ENCODE measurements at places on chromosomes 6 and 20.

DNA sequence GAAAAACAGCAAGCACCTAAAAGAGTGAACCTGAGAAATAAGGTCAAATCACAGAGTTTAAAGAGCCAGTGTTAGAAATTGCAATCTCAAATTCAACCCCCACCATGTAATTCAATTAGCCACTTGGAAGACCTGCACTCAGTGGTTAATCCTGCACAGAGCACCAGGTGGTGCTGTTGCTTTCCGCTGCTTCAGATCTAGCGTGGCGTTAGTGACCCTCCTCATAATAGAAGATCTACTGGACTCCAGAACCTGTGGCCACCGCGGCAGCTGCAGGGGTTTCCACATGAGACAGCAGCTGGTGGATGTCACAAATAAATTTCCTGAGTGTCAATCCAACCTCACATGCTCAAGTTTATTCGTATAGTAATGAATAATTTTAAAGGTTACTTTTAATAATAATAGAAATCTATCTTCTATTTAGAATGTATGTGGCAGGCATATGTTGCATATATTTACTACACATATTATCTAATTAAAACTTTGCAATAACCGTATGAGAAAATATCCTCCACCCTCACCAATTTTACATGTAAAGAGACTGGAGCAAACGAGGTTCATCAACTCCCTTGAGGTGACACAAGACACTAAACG lies 84.4 kb downstream of the SYNE1 start:
- no peak for DNase-seq

GRCh38 chr6:113654396-113654795 lies 202.7 kb upstream of the MARCKS start:
- peak; percentile 42 for DNase-seq

DNA sequence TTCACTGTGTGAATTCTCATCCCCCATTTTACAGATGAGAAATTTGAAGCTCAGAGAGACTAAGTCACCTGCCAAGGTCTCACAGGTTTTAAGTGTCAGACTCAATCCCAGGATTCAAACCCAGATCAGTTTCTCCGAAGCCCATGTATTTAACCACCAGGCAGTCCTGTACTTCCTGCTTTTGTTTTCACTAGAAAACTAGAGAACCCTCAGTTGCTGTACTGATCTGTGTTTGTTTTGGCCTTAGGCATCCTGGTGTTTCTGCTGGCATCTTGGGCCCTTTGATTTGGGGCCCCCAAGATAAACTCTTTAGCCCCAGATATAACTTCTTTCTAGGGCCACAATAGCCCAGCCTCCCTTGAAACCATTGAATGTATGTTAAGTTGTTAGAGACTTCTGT lies 36.5 kb downstream of the PPP1R16B start:
- no peak for DNase-seq

GRCh38 chr6:118506071-118506638 lies 41.9 kb upstream of the PLN start:
- no peak for DNase-seq

- DNase-seq = no peak
Observed at GRCh38 chr6:99219788-99220187, 129.7 kb downstream of the FAXC start.

GRCh38 chr6:88825856-88826255 lies 137.6 kb downstream of the RNGTT start:
- no peak for DNase-seq

- no peak for DNase-seq
Observed at GRCh38 chr6:112298816-112299281, 44.5 kb upstream of the LAMA4 start.

DNA sequence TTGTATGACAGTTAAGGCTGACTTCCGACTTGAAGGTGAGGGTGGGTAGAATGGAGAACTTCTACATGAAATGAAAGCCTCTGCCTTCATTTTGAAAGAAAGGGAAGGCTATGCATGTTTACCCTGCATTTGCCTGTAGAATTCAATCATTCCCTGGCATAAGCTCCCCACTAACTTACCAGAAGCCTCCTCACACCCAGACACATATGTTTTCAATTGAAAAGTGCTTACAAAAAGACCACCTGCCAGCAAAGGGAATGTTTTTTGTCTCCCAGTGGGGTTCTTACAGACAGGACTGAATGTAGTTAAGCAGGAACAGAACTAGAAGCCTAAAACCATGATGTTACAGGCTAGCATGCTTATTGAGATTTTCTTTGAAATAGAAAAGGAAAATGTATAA lies 392.1 kb upstream of the HSF2 start:
- no peak for DNase-seq

DNA sequence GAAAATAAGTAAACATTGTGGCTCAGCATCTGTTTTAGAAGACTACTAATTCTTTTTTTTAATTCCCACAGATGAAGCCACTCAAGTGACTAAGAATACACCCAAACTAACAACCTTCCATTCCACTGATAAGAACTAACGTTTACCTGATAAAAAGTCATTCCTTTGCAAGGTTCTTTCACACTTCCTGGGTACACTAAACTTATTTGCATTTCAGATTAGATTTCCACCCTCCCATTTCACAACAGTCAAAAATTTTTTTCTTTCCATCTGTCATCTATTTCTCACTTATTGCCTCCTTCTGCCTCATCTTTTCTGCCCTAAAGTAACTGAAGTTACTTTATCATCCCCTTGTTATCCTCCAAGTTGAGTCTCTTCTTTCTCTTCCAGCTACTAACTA lies 20.3 kb downstream of the MBOAT1 start:
- no peak for DNase-seq

DNA sequence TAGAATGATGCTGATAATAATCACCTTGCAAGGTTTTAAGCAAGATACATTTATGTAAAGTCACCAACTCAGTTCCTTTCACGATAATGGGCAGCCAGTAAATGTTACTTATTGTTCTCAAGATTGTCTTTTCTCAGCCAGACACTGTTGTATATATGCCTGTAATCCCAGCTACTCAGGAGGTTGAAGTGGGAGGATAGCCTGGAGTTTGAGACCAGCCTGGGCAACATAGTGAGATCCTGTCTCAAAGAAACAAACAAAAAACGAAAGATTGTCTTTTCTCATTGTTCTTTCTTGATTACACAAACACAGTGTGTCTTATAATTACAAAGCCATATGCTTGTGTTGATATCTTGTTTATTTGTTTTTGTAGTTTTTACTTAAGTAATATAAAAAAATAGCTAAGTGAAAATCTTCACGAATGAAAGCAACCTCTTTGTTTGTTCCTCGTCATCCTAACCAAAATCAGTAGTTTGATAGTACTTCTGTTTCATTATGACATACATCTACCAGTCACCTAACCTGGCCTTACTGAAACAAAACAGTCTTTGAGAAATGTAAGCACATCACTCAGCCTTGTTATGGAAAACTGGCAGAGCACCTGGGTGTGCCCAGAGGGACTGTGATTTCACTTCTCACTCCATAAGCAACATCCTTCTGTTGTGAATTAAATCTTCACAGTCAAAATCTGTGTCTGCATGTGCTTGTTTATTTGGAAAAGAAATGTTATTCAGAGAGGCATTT lies 436.2 kb upstream of the SOX4 start:
- no peak for DNase-seq

DNA sequence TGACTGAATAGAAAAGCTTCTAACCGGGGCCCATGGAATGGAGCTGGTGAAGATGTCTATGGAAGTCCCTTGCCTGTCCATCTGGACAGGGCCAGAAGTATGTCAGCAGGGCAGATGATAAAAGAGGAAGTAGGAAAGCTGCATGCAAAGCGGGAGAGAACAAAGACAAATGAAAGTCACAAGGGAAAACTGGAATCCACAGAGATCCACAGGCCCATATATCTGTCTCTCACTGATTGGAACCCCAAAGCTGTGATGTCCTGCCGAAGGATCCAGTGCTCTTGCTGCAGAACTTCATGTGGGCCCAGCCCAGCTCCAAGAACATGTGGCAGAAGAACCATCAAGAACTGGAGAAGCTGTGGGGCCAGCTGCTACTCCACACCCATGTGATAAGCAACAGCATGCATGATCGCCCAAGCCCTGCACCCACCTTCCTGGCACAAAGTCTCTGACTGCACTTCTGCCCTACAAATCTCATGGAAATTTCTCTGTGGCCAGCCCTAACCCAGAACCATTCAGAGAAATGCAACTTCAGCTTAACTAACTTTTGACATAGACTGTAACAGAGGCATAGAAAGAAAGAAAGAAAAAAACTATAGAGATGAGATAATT lies 716.0 kb downstream of the KIF16B start:
- DNase-seq = no peak

- DNase-seq = no peak
Observed at GRCh38 chr20:25487975-25488374, 80.5 kb downstream of the GINS1 start.

DNA sequence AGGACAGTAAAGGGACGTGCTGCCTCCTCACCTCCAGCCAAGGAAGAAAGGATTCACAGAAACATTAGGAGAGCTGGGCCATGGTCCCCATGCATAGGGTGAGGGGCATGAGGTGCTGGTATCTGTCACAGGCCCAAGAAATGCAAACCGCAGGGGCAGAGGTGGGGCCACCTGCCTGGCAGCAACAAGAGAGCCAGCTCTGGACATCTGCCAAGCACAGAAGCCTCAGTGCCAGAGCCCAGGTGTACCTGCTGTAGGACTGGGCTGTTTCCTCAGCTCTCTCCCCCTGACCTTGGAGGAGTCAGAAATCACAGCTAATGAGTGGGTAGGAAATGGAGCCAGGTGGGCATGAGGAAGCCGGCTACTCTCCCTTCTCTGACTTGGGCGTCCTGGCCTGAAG lies 45.3 kb downstream of the SLC2A12 start:
- no peak for DNase-seq

DNA sequence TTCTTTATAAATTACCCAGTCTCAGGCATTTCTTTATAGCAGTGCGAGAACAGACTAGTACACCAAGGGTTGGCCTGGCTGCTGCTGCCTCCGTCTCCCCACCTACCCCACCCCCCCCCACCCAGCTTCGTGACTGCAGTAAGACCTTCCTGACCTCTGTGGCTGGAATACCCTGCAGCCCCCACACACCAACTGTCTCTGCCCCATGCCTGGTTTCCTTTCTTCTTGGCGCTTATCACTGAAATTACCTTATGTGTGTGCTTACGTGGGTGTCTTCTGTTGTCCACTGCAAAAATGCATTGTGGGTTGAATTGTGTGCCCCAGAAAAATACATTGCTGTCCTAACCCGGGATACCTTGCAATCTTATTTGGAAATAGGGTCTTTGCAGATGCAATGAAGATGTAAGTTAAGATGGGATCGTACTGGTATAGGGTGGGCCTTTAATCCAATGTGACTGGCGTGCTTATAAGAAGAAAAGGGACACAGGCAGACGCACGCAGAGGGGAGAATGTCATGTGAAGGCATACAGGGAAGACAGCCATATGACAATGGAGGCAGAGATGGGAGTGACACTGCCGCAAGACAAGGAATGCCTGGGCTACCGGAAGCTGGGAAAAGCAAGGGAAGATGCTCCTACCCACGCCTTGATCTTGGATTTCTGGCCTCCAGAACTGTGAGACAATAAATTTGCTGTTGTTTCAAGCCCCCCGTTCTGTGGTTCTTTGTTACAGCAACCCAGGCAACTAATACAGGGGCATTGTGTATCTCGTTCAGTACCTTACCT lies 15.4 kb downstream of the SYNJ2 start:
- DNase-seq = no peak

- no peak for DNase-seq
Observed at GRCh38 chr20:38420388-38421085, 14.6 kb downstream of the SNHG17 start.

DNA sequence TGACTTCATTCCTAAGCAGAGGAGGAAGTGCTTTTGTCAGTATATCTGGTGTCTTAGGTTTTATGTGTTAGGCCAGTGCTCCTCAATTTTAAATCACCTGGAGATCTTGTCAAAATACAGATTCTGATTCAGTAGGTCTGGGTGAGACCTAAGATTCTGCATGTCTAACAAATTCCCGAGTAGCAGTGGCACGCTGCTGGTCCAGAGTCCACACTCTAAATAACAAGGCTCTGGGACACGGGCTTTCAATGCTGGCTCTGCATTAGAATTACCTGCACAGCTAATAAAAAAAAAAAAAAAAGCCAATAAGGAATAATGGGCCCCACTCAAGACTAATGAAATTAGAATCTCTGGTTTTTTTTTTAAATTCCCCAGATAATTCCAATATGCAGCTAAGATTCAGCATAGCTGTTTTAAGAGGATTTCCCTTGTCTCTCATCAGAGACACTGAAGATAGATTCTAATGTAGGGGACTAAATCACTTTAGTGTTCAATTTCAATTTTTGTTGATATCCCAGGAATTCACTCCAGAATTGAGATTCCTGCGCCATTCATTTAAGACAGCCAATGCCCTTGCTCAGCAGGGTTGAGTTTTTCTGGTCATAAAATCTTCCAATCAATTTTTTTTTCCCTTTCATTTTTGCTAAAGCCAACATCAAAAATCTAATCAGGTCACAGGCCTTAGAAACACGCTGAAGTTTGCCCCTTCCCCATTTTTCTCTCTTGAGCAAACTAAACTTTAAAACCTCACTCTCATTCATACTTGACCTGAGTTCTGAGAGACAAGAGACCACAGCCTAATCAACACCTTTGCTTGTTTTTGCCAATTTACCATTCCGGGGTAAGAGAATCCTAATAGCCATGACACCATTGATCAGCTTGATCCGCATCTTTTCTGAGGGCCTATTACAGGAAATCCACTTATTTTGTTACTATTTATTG lies 2.4 kb downstream of the TDP2 start:
- no peak for DNase-seq

DNA sequence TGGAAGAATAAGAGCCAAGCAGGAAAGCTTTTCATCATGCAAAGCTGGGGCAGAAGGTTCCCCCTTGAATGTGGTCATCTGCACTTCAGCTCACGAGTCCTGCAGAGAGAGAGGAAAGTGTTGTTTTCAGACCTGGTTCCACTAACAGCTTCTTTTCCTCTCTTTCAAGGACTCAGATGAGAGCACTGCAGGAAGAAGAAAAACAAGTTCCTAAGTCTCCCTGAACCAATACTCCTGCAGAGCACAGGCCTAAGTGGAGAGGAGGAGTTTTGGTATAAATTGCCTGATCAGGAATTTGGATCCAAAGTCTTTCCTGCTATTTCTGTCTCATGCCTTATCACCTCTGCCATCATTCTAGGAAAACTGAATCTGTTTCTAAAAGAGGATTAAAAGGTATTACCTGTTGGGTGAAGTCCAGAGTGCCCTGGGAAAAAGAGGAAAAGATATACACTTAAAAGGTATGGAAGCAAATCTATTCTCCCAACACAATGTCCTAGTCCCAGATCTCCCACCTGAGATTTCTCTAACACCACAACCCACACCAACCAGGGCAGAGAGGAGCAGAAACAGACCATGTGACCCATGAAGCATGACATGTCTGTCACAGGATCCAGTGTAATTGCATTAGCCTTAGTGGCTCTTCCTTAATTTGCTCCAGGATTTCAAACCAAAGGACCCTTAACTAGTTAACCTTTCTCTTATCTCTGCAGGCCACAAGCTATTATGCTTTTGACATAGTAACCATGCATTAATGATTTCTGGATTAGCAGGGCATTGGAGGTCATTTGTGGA lies 12.2 kb downstream of the HLA-DRB5 start:
- no peak for DNase-seq

GRCh38 chr6:37048851-37049757 lies 43.6 kb downstream of the FGD2 start:
- DNase-seq = no peak

GRCh38 chr20:20466341-20466879 lies 98.5 kb downstream of the INSM1 start:
- DNase-seq = no peak

Measured in hippocampal formation (tissue), 2 donors.